T follicular helper cell (primary cell): ENCODE measurements at places on chromosomes 16 and 17.
A peak's percentile ranks its signal among the peaks of the same experiment; 100 is the strongest.

DNA sequence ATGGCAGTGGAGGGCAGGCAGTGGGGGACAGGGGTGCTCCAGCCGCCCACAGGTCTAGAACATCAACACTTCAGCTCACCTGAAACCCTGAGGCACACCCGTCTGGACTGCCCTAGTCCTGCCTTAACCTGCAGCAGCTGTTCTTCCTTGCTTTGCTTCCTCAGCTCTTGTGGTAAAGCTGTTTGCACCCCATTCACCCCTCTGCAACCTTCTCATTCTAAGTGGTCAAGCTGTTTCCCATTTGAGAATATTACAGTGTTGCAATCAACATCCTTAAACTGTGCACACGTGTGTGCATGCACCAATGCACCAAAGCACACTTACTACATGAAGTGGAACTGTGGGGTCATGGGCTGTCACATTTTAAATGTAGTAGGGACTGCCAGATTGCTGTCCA lies 32.4 kb downstream of the SCNN1B start:
- DNase-seq, result no peak

DNA sequence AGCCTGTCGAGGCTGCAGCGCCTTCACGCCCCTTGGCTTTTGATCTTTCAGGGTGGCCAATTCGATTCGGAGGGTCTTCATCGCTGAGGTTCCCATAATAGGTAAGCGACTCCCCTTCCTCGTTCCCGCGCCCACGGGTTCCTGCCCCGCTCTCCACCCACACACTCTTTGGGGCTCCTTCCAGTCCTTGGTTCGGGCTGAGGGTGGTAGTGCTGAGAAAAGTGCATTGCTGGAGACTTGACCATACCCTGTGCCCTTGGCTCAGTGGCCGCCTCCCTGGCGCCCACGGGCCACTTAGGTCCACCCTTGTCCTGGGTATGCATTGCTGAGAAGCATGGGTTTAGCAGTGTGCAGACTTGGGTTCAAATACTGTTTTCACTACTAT lies 491 bp downstream of the POLR2C start:
- no peak for DNase-seq

DNA sequence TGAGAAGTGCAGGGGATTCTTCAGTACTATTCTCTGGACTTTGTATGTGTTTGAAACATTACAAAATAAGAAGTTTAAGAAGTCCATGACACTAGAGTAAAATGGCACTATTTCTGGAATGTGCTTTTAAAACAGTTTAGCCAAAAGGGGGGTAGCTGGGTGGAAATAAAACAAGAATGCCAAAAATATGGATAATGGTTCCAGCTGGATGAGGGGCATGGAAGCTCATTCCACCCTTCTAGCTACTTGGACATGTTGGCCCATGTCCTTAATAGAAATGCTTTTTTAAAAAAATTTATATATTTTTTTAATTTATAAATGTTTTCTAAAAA lies 13.1 kb downstream of the ZC3H7A start:
- DNase-seq, result no peak

- no peak for DNase-seq
Measured at GRCh38 chr17:44932096-44932786, 15.3 kb downstream of the KIF18B start.

GRCh38 chr17:79670537-79671084 lies 59.8 kb upstream of the RBFOX3 start:
- no peak for DNase-seq

DNA sequence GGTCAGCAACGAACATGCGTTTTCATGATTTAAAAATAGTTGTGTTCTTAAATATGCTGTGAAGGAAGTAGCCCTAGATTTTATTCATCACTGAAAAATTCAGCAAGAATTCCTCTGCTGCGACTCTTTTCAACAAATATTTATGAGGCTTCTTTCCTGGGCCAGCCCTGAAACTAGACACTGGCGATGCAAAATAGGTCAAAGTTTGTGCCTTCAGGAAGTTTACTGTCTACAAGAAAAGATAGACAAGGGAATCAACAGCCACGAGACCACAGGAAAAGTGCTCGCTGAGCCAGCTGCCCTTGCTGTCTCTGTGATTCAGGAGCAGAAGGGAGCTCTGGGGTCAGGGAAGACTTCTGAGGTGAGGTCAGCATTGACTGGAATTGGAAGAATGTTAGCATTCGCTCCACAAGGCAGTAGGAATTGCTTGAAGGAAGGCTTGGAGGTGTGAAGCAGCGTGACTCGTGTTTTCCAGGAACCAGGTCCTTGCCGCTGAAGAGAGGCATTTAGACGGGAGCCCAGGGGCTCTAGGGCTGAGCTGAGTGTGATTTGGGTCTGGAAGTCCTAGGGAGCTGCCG lies 1.9 kb upstream of the RPL26 start:
- no peak for DNase-seq

DNA sequence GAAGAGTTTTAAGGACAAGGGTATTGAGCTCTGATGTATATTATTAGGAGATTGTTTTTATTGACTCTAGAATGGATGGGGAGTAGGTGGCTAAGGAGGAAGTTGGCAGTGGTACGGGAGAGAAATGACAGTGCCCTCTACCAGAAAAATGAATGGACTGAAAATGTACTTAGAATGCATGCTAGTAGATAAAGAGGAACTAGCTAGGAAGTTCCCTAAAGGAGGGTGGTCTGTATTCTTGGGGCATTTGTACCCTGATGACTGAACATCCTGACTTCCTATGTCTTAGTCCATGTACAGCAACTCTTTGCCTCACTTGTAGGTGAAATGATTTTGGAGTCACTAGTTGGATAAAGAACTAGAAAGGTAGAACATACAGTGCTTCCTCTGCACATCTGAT lies 581.5 kb upstream of the RBFOX1 start:
- DNase-seq, result no peak

DNA sequence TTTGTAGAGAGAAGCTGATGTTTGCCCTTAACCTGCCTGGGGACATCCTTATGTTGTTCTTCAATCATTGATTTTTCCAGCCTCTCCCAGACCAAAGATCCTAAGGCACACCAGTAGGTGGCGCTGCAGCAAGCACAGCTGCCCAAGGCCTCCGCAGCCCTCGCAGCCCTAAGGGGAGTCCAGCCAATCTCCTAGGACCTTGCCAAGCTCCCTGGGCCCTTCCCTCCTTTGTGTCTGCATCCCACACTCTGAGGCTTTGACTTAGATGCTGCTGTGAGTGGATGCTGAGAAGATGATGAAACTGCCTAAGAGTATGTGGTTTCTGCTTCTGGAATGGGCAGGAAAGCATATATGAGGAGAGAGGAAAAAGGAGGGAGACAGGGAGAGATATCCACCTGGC lies 47.1 kb downstream of the SPACA3 start:
- no peak for DNase-seq

- DNase-seq, result no peak
Measured at GRCh38 chr16:22641131-22641628, 130.5 kb downstream of the NPIPB5 start.

GRCh38 chr16:49594153-49594552 lies 220.5 kb downstream of the C16orf78 start:
- DNase-seq, result no peak

GRCh38 chr16:27495191-27495590 lies 54.5 kb downstream of the GTF3C1 start:
- no peak for DNase-seq

DNA sequence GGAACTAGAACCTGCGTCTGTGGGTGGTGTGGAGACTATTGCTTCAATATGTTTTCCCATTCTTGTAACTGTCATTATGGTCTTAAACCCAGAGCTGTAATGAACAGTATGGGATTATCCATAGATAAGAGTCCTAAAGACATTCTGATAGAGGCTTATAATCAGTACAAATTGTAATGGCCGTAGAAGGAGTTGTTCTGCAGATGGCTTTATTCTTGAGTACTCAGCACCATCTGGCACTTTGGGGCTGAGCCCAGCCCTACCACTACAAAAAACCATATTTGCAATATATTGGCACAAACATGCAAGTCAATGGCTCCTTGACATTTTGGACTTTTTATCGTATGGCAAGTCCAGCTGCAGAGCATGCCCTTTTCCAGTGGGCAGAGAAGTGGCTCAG lies 150.0 kb downstream of the HS3ST4 start:
- no peak for DNase-seq

- no peak for DNase-seq
Measured at GRCh38 chr17:34601416-34601815, 22.0 kb downstream of the TMEM132E start.

- no peak for DNase-seq
Measured at GRCh38 chr17:15006421-15007128, 258.6 kb downstream of the PMP22 start.

DNA sequence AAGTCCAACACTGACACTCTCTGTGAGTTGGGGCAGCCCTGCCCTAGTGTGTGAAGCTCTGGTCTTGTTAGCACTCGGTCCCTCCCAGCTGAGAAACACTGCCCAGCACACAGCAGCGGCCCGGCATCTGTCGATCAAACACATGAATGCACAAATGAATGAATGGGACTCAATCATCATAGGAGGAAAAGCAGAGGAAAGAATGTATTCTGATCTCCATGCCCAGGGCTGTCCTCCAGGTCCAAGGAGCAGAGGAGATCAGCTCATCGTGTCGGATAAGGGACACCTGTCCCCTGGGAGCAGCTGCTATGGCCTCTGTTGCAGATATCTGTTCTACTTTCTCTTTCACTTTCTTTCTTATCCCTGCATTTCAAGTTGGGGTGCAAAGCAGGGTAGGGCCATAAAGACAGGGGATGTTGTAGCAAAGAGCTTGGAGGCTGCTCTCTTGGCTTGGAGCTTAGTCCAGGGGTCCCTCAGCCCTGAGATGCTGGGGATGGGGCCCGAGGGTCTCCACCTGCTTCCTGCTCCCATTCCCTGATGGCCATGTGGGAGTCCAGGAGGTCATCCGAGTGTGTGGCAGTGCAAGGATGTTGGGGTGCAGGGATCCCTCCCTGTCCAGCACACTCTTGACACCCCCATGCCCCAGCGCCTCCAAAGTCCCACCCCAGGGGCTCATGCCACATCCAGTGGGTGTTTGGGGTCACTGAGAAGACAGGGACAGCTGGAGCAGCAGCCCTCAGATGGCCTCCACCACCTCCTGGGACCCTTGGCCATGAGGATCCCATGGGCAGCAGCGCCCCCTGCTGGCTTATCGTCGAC lies 88.2 kb downstream of the IRF8 start:
- DNase-seq, result peak; percentile 3

DNA sequence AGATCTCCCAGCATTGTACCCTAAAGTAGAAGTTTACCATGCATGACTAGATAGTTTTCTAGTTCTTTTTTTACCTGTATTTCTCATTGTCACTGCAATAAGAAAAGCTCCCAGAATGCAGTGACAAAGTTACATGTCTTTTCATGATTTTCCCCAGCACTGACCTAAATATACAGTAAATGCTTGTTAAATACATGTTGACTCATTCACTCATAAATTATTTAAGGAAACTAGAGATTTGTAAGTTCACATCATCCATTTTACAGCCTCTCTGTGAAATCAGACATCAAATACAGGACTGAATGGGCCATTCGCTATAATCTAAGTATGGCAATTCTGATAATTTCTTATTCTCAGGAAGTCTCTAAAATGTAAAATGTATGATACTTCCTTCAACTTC lies 258.9 kb upstream of the AXIN2 start:
- no peak for DNase-seq

DNA sequence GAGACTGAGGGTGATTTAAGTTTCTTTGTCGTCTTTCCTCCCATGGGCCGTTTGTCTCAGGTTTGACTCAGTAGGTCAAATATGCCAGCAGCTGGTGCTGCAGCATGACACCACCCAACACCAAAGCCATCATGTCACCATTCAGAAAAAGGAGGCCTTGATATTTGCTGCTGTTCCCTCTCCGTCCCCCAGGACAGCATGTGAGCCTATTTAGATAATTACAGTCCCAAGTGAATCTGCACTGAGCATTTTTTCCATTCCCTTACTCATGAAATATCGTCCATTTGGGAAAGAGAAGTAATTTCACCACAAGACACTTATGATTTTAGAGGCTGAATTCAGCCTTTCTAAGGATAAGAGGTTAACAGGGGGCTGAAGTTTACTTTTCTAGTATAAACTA lies 62.2 kb upstream of the ADORA2B start:
- no peak for DNase-seq

GRCh38 chr17:79695797-79696609 lies 34.7 kb upstream of the ENPP7 start:
- DNase-seq, result no peak
